ENCODE measurements at places on chromosomes 1 and 21.

DNA sequence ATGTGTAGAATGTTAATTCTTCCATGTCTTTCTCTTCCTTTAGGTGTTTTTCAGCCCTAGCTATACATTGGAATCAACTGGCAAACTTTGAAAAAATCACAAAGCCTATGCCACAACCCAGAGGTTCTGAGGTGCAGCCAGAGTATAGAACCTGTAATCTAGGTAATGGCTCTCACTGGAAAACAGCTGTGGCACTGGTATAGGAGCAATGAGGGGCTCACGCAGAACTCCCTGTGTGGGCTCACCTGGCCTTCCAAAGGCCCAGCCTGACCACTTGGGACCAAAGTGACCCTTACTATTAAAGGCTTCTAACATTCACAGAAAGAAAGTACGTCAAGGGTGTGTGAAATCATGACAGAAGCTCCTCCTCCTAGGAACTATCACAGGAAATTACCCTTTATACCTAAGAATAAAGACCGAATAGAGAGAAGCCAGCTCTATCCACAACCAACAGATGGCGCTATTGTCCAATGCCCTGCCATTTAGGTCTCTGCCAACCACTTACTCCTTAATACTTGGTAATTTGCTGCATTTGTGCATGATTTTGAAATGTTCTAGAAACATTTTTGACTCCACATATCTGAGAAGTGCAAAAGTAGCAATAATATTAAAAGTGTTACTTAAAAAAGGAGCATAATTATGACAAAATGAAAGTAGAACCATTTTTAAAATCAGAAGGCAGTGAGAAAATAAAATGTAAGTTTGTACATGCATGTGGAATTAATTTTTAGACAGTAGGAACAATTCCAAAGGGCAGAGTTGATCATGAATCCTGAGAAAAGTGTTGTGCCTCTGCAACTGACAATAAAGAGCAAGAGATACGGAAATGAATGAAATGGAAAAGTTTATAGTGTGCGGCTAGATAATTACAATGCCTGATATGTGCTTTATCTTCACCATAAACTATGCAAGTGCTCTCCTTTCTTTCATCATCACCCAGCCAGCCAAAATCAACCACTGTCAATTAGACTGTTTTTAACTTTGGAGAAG lies 93.1 kb upstream of the HAO2 start:
- peak; percentile 72 for DNase-seq

- DNase-seq, result no peak
Observed at GRCh38 chr1:203296460-203297073, 8.8 kb upstream of the BTG2 start.

DNA sequence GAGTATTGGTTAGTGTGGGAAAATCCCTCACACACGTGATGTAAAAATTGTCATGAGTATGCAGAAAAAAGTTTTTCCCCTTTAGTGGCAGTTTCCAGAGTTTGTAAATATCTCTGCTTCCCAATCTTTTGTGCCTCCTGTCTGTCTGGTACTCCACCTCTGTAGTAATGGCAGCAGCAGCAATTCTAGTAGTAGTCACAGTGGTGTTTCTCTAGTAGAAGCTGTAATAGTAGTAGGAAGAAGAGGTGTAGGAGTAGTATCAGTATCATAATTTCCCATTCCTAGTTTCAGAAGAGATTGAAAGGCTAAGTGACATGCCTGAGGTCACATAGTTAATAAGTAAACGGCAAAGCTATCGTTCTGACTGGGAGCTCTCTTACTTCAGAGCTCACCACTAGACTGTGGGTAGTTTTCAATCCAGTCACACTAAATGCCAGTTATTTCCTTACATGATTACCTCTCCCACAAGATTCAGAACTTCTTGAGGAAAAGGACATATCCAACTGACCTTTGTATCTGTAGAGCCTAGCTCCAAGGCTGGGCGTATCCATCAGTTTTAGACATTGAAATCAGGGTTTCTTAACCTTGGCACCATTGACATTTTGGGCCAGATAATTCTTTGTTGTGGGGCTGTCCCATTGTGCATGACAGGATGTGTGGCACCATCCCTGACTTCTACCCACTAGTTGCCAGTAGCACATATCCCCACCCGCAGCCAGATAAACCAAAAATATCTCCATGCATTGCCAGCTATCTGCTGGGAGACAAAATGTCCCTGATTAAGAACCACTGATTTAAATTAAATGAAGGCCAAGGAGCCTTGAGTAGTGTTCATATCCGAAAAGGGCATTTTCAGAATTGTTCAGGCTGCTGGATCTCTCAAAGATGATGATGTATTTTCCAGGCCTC lies 135.9 kb downstream of the FGGY start:
- DNase-seq, result no peak

- no peak for DNase-seq
Observed at GRCh38 chr1:219081943-219082925, 91.4 kb upstream of the LYPLAL1 start.

GRCh38 chr21:36509973-36510664 lies 30.2 kb upstream of the CLDN14 start:
- DNase-seq, result no peak

DNA sequence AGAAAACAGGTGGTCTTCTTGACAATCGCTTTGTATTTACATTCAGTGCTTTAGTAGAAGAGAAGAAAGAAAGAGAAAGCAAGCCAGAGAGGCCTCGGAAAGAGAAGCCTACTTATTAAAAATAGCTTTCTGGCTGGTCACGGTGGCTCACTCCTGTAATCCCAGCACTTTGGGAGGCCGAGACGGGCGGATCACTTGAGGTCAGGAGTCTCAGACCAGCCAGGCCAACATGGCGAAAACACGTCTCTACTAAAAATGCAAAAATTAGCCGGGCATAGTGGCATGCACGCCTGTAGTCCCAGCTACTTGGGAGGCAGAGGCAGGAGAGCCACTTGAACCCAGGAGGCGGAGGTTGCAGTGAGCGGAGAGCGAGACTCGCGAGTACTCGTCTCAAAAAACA lies 1.8 kb upstream of the SLC19A2 start:
- DNase-seq, result no peak

DNA sequence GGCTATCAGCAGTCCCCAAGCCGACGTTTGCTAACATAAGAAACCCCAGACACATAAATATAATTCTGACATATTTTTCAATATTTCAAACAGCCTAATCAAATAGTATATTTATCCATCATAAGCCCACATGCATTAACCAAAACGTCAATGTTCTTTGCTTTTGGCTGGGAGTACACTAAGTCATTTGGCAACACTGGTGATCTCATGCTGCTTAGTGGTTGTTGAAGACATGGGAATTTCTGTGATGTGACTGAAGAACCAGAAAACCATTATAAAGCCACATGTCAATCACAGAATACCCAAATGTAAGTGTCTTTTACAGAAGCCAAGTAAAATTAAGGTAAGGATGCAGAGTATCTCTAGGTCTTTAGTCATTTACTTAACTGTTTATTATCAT lies 57.6 kb downstream of the PLPPR5 start:
- DNase-seq, result no peak

GRCh38 chr1:243946946-243947345 lies 96.9 kb upstream of the AKT3 start:
- peak; percentile 55 for DNase-seq

GRCh38 chr1:42484382-42484781 lies 21.3 kb downstream of the CCDC30 start:
- peak; percentile 40 for DNase-seq

DNA sequence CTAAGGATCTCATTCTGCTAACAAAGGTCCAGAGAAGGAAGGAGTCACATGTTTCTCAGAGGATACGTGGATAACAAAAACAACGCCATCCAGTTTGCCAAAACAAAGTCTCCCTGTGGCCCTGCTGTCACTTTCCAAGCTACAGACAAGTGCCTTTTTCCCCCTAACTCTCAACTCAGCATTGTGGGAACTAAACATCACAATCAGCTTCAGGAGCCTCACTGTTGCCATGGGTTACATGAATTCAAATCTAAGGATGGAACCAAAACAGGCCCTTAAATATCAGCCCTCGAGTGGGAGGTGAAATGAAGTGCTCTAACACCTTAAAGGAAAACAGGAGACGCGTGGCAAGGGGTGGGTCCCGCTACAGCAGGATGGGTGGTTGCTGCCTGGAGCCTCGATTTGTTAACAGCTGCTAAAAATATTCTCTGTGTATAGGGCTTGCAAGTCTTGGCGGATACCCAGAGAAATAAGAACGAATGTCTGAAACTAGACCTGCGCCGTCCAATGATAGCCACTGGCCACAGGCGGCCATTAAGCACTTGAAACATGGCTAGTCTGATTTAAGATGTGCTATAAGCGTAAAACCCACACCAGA lies 66.4 kb upstream of the SOD1 start:
- DNase-seq, result no peak

DNA sequence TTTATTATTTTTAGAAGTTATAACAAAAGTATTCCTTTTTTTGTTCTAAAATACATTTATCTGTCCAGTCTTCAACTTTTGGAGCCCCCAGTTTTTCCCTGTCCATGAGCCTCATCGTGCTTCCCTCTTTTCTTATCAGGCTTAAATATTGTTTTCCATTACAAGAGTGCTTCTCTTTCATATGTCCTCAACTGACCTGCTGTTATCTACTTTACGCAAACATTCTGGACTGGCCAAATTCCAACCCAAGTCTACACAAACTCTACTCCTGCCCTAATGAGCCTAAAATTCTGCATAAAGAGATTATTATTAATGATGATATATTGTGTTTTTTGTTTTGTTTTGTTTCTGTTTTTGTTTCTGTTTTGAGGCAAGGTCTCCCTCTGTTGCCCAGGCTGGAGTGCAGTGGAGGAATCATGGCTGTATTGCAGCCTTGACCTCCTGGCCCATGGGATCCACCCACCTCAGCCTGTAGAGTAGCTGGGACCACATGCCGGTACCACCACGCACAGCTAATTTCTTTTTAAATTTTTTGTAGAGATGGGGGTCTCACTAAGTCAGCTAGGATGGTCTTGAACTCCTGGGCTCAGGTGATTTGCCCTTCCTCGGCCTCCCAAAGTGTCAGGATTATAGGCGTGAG lies 318.8 kb upstream of the NEGR1 start:
- no peak for DNase-seq

GRCh38 chr1:198128533-198128932 lies 28.3 kb upstream of the NEK7 start:
- DNase-seq, result no peak

DNA sequence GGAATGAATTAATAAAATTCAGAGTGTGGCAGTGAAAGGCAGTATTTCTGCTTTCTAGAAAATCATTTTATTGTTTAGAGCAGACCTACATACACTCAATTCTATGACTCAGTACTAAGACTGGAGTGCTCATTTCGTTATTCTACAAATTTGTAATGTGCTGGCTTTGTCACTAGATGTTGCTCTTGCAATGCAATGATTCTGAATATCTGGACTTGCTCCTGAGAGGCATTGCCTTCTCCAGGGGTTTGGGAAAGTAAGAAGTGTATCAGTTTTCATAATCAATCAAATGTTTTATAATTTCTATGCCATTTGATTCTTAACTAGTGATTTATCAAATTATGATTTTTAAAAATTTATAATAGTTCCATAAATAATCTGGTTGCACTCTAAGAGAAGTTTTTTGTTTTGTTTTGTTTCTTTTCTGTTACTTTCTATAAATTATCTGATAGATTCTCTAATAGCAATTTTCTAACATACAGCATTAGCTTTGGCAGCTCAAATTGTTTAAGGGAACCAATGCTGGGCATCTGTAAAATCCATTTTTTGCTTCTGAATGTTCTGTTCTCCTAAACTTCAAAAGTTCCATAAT lies 280.5 kb upstream of the SGIP1 start:
- peak; percentile 77 for DNase-seq

- DNase-seq, result no peak
Observed at GRCh38 chr1:53645690-53646078, 93.3 kb downstream of the GLIS1 start.

GRCh38 chr1:231075497-231075896 lies 35.4 kb upstream of the FAM89A start:
- DNase-seq, result no peak

DNA sequence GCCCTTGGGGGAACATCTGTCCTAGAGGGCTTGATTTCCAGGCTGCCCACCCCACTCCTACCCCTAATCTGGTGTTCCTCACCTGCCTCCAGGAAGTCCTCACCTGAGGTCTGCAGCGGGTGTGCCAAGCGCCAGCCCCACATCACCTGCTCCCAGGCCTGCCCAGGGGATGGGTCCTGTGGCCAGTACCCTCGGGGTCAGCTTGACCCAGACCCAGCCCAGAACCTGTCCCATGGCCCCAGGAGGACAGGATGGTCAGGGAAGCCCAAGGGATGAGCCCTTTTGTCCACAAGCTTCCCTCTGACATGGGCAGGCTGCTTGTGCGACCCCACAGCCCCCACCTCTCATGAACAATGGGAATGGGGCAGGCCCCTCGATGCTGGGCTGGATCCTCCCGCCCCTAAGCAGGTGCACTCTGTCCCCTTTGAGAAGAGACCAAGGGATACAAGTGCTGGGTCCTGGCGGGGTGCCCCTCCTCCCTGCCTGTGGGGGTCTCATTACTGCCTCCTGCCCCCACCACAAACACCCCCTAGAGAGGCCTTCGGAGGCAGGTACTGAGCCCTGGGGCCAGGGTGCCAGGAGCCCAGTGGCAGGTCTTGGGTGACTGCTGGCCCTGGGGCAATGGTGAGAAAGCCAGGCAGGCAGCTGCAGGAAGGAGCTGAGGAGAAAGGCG lies 3.2 kb downstream of the MIB2 start:
- DNase-seq, result no peak

DNA sequence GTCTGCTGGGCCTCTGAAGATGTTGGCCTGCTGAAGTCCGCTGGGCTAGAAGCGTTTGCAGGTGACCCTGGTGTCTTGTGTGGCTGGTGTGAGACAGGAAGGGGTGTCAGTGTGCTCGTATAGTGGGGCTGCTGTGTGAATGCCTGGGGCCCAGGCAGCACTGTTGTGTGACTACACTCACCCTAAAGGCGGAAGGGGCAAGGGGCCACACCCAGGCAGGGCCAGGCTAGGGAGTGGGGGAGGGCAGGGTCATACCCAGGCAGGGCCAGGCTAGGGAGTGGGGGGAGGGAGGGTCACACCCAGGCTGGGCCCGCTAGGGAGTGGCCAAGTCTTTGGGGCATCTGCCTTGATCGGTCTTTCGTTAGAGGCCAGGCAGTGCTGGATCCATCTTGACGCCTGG lies 25.0 kb downstream of the PDXK start:
- no peak for DNase-seq

DNA sequence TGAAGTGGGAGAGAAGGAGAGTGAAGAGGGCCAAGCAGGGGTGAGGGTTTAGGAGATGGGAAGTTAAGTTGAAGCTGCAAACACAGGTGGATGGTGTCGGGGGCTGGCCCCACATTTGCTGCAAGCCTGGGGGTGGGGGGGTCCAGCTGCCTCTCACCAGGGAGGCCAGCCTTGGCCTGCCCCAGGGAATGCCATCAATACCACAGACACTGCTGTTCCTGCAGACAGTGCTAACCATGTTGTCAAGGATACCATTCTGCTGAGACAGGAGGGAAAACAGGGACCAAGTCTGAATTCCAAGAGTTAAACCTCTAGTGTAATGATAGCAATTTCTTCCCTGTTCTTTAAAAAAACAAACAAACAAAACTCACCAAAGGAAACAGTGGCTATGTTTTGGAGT lies 8.0 kb downstream of the MECR start:
- no peak for DNase-seq

- no peak for DNase-seq
Observed at GRCh38 chr1:228341450-228341813, 65.2 kb downstream of the TRIM11 start.

- DNase-seq, result peak; percentile 21
Observed at GRCh38 chr1:153312570-153313186, at the start of gene PGLYRP3. PGLYRP3 (minus strand) TSS chr1:153312952; CDS start chr1:153310665, 2,287 bp downstream.

GRCh38 chr1:73914951-73915350 lies 283.0 kb downstream of the LRRIQ3 start:
- no peak for DNase-seq
